NCI-H2227 treated with DMSO at 0.1 percent for 48 hours (cell line): ENCODE measurements at places on chromosomes 5 and 9.

DNA sequence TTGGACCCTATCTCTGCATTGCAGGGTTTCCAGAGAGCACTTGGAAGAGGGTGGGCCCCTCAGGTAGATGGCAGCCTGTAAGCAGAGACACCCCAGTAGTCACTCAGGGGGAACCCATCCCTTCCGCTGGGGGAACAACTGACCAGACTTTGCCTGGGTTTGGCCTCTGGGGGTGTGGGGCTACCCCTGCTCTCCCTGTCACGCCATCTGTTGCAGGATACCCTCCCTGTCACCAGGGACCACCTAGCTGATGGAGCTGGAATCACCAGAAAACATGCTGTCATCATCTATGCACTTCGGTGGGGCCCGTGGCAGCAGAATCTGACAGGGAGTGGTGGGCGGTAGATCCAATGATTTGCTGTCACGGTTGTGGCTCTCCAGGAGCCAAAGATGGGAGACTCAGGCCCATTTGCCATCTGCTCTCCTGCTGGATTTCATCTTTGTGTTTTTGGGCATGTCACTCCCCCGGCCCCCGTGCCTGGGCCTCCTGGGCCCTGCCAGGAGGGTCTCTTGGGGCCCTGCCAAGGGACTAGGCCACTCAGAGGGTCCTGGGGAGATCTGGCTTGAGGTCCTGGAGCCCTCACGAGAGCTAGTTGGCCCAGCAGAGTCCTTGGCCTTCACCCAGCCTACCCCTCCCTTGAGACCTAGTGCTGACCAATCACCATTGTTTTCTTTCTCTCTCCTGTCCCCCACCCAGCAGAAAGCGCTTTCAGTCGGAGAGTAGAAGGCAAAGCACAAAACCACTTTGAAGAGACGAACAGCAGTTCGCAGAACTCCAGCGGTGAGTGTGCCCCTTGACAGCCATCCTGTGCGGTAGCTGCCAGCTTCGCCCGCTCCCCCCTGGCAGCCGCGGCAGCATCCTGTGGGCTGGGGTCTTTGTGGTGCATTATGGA is 45.9 kb downstream of the AMBP start:
- DNase-seq = no peak

DNA sequence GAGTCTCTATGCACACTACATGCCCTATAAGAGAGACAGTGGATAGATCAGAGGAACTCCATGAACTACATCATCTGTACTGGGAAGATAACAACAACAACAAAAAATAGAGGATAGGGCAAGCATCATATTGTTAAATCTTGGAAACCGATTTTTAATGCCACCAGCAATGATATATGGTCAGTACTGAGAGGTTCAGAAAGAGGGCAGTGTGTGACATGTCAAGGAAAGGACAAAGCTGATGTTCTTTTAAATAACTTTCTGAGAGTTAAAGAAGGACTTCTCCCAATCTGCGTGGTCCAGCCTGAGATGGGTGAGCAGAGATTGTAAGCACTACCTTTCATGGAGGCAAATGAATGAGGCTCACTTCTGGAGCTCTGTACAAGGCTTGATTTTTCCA is 62.0 kb upstream of the PHF24 start:
- no peak for DNase-seq

DNA sequence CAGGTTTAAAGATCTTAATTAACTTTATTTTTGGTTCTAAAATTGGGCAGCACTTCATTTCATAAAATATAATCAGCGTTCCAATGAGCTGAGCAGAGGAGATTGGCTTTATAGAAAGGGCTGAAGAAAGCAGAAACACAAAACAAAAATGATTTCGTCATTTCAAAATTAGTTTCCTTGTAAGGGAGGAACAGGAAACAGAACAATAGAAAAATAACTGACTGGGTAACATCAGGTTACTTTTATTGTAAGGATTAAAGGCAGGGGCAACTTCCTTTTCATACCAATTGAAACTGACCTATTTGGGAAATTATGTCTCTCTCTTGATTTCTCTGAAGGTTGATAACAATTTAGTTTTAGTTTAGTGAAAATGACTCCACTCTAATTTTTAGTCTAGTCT is 157.1 kb downstream of the ATP10B start:
- DNase-seq = no peak

DNA sequence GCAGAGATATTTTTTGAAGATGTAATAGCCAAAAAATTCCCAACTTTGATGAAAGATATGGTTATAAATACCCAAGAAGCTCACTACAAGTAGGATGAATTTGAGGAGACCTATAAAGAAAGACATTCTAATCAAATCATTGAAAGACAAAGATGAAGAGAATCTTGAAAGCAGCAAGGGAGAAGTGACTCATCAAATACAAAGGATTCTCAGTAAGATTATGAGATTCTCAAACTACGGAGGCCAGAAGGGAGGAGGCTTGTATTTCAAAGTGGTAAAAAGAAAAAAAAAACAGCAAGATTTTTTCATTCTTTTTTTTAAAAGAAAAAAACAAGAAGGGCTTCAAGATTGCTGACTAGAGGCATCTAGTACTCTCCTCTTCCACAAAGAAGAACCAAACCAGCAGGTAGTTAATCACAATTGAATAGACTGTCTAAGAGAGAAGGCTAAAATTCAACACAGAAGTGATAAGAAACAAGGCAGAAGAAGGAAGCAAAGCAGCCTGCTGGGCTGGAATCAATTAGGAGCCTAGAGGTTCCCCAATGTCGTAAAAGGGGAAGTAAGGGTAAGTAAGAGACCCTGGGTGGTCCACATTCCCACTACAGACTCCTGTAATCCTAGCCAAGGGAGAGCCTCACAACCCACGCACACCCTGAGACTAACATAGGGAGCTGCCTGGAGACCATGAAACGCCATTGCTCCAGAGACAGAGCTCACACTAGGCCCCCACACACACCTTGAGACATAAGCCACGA is 59.1 kb upstream of the NIPAL4 start:
- DNase-seq = no peak

- no peak for DNase-seq
Measured at GRCh38 chr5:126723643-126724042, 53.3 kb upstream of the LMNB1 start.

DNA sequence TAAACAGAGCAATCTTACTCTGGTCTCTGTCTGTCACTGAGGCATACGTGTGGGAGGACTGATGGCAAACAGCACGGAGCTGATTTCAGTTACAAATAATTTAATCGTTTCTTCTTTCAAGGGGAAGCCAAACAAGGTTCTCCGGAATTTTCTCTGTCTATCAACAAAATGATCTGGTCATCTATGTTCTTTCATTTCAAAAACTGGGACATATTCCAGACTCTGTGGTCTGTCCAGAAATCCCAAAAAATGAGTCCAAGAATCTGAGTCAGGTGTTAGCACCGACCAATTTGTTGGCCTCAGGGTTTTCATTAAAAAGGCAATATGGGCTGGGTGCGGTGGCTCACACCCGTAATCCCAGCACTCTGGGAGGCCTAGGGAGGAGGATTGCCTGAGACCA is 69.9 kb upstream of the ZNF608 start:
- DNase-seq = no peak

DNA sequence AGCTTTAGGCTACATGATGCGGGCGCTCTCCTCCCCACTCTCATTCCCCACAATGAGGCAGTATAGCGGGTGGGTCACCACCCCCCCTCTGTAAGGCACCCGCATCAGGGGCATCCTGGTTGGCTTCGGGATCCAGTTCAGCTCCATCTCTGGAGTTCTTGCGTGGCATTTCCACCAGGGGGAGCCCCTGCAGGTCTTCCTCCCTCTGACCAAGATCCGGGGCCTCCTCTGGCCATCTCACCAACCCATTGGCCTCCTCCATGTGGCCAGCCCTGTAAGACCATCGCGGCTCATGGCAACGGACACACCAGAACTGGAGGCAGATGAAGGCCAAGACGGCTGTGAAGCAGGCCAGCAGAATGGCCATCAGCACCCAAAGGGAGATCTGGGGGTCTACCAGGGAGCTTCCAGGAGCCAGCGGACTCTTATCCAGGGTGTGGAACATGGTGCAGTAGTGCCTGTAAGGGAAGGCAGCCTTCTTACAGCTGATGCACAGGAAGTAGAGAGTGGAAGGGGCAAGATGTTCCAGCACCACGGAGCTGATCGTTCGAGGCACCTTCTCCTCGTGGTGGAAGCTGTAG is 77.0 kb downstream of the CYFIP2 start:
- no peak for DNase-seq

- no peak for DNase-seq
Measured at GRCh38 chr5:154302161-154302560, 111.6 kb downstream of the GALNT10 start.

GRCh38 chr5:33981408-33982162 is 2.9 kb downstream of the SLC45A2 start:
- DNase-seq = no peak

- no peak for DNase-seq
Measured at GRCh38 chr9:61674882-61675281, 485.0 kb downstream of the SPATA31A7 start.
